ENCODE measurements at places on chromosomes 3 and 15.
A peak's percentile ranks its signal among the peaks of the same experiment; 100 is the strongest.

DNA sequence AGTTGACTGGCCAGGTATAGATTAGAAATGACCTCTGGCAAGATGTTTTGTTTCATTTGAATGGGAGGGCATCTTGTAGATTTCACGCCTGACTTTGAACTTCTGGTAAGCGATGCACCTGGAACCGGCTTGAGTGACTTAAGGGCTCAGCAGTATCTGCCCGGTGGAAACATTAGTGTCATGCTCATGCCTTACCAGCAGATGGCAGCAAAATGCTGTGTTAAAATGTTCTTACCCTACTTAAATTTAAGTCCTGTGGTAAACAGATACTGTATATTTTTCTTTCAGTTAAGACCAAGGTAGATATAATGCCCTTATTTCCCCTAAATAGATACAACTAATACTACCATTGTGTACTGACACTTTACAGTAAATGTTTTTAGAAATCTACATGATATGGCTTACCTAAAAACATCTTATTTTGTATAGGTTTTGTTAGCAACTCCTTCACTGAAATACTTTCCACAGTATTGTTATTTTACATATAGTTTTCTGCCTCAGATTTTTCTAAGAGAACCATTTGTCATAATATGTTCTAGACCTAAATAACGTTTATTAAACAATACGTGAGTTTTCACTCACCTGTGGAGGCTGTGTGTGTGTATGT lies 25.5 kb downstream of the ASB7 start:
- DNase-seq, result peak; percentile 73

GRCh38 chr3:119219069-119219468 lies 21.6 kb downstream of the B4GALT4 start:
- no peak for DNase-seq

GRCh38 chr3:72229952-72230351 lies 445.0 kb upstream of the PROK2 start:
- no peak for DNase-seq

DNA sequence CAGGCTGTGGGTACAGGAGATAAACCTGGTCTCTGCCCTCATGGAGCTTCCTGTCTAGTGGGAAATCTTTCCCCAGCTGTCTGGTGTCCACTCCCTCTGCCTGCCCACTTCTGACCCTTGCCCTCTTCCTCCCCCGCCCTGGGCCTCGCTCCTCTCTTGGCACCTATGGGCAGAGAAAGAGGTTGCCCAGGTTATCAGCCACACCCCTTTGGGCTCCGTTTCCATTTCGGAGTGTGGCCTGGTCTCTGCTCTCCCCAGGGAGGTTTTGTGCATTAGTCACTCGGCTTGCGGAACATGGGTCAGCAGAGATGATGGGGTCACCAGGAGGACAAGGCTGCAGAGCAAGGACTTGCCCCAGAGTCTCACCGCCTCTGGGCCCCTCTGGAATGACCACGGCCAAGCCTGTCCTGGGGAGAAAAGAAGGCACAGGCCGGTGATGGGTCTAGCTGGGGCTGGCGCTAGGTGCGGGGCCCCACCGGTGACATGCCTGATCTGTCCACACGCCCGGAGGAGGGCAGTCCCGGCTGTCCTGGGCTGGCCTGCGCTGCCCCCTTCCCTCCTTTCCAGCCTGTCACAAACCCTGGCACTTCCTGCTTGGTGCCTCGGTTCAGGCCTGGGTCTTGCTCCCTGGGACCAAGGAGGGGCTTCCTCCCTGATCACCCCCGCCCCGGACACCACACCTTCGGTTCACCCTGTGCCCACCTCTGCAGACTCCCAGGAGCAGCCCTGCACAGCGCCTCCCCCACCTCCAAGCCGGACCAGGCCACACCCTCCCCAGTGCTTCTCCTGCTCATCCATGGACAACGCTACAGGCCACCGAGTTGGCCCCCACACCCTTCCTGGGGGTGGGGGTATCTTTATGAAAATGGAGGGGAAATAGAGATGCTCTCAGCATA lies 35.6 kb upstream of the MUC4 start:
- DNase-seq, result peak; percentile 17

DNA sequence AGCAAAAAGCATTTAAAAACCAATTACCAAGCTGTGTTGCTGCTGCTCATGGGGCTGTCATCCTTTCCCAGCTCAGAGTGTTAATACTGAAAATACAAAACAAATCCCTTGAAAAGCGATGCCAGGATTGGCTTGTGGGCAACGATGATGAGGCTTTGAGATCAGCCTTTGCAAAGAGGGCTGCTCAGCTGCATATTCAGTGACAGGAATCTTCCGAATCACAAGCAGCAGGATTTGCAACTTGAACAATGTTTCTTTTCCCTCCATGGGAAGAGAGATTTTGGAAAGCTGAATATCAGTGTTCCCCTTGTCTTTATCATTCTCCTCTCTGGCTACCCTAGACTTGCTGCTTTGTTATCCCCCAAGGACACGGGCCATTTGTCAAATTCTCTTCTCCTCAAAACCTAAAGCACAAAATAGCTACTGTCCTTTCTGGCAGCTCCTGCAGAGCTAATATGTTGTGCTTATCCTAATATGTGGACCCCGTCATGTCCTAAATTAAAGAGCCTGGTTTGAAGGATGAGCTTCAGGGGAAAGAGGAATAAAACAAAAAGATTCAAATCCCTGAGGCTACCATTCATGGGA lies 375.8 kb downstream of the GAP43 start:
- no peak for DNase-seq

DNA sequence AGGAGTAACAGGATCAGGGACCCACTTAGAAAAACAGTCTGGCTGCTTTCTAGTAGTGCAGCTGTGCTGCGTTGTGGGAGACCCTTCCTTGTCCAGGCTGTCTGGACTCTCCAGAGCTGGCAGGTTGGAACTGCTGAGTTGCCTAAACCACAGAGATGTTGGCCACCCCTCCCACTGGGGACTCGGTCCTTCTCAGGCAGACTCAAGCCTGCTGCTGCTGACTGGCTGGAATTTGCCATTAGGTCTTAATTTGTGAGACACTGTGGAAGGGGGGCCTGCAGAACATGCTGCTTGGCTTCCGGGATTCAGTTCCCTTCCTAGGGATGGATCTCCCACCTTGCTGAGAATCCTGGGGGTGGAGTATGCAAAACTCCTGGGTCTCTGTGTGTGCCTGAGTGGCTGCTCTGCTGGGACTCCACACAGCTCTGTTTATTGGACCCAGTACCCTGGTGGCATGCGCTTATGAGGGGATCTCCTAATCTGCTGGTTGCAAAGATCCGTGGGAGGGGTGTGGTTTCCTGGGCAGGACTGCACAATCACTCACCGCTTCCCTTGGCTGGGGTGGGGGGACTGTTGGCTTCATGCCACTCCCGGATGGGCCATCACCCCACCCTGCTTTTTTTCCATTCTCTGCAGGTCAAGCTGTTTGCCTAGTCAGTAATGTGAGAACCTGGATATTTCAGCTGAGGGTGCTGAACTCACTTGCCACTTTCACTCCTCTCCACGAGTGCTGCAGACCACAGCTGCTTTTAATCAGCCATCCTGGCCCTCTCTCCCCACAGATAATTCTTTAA lies 150.5 kb downstream of the CFAP20DC start:
- peak; percentile 29 for DNase-seq

DNA sequence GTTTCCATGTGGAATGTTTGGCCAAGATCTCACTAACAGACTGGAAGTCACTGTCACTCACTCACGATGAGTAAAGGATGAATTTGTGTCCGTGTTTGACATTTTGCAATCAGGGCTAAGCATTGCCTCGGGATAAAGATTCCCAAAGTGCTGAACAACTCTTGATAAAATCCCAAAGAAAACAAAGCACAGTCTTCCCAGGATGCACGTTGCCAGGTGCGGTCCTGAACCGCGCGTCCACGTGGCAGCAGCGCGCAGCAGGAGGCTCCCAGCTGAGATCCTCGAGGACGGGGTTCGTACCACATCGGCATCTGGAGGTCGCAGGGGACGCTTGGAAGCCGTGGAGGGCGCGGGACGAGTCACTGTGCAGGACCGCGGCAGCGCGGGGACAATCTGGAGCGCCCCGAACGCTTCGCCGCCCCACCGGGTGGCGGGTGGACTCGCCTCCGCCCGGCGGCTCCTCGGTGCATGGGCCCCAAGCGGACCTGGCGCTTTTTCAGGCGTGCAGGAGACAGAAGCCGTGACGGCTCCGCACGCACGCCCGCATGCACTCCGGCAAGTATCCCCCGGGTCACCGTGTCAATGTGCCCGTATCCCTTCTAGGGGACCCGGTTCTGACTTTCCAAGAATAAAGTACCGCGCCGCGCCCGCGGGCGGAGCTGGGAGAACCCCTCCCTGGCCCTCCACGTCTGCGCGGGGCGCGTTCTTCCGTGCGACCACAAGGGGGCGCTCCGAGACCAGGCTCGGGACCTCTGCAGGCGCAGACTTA lies 17.7 kb downstream of the CPN2 start:
- DNase-seq, result peak; percentile 85

All from fibroblast of upper back skin (primary cell).